ENCODE measurements at places on chromosomes 2 and 18.

DNA sequence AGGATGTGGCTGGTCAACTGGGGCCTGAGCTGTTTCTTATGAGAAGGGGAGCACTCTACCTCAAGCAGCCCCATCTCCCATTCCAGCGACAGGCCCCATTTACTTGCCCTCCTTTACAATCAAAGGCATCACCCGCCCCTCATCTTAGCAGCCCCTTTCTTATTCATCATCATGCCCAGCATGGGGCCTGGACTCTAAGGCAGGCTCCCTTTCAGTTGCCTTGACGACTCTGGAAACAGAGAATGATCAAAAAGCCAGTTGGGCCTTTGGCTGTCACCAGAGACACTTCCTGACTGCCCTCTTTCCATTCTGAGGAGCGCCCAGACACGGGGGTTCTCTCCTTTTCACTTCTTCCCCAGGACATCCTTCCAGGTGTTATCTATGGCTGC, 11.2 kb downstream of the CELF4 start:
- DNase-seq = no peak

DNA sequence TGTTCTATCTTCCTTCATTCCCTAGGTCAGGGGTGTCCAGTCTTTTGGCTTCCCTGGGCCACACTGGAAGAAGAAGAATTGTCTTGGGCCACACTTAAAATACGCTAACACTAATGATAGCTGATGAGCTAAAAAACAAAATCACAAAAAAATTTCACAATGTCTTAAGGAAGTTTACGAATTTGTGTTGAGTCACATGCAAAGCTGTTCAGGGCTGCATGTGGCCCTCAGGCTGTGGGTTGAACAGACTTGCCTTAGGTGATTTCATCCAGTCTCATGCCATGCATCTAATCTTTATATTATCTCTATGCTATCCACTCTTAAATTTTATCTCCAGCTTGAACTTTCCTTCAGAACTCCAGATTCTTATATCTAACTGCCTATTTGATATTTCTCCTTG, 80.1 kb downstream of the CCDC85A start:
- no peak for DNase-seq

- no peak for DNase-seq
Observed at GRCh38 chr2:46410273-46411244, 68.8 kb upstream of the TMEM247 start.

GRCh38 chr2:27073782-27074181, 2.3 kb upstream of the OST4 start:
- no peak for DNase-seq

- DNase-seq = no peak
Observed at GRCh38 chr2:241896746-241897201, 27.2 kb downstream of the RTP5 start.

DNA sequence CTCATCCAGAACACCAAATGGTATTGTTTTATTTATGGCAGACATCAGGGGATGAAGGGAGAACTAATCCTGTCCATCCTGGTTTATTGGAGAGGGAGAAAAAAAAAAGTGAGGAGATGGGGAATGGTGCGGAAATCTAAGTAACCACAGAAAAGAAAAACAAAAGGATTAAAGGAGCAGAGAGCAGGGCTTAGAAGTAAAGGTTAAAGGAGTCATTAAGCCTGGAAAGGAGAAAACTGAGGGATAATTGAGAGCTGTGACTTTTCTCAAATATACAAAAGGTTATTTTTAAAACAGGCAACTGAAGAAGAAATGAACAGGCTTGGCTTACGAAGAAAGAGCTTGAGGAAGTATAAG, 127.2 kb upstream of the PPP1CB start:
- no peak for DNase-seq

GRCh38 chr2:196338440-196338839, 167.1 kb upstream of the STK17B start:
- DNase-seq = no peak

- DNase-seq = no peak
Observed at GRCh38 chr2:233178994-233179847, 72.3 kb upstream of the ATG16L1 start.

DNA sequence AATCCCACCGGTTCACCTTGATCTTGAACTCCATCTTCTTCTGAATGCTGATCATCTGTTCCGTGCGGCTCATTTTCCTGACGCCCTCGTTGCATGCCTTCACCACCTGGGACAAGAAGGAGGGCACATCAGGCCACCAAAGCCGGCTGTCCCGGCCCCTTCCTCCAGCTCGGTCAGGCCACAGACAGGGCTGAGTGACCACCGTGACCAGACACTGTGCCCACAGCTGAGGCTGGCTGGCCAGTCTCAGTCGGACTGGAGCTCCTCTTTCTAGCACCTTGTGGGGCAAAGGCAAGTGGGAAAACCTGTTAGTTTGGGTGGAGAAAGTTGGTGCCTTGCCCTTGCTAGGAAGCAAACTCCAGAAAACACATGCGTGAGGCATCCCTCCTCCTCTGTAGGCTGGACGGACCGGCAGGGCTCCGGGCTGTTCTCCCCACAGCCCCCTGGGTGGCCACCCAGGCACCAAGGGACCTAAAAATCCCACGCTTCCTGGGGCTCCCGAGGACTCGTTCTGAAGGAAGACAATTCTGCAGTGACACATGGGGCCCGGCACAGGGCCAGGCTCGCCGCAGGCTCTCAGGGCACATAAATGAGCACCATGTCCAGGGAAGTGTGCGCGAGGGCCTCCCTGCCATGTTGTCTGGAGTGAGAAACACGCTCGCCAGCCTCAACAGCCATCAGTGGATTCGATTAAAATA, 15.3 kb downstream of the SNORC start:
- DNase-seq = no peak

DNA sequence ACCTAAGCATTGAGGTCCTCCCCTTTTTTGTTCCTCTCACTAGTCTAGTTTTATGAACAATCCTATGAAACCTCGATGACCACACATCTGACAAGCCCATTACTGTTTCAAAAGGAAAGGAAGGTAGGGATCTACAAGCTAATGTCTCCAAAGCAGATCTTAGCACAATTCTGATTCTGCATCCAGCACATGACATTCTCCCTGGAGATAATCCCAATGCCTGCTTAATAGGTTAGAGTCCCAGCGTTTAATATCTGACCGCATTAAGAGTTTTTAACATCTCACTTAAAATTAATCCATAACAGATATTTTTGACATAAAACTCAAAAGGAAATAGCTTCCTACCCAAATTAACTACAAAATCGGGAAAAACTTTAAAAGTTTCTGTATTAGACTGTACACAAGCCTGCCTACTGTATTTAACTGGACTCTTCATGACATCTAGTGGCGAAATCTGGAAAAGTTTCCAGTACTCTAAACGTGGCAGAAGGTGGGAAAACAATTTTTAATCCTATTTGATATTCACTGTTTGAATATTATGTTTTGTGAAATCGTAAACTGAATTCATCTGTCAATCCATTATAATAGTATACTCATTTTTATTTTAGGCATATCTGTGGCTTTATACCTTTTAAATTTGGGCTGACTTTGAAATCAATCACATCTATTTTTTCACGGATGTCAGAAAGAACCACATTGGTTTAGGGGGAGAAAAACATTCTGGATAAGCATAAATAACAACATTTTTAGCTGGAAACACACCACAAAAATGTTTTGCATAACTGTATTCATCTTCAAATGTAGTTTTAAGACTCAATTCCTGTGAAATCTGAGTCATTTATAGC, 62.4 kb downstream of the TXNL1 start:
- DNase-seq = peak; percentile 82

DNA sequence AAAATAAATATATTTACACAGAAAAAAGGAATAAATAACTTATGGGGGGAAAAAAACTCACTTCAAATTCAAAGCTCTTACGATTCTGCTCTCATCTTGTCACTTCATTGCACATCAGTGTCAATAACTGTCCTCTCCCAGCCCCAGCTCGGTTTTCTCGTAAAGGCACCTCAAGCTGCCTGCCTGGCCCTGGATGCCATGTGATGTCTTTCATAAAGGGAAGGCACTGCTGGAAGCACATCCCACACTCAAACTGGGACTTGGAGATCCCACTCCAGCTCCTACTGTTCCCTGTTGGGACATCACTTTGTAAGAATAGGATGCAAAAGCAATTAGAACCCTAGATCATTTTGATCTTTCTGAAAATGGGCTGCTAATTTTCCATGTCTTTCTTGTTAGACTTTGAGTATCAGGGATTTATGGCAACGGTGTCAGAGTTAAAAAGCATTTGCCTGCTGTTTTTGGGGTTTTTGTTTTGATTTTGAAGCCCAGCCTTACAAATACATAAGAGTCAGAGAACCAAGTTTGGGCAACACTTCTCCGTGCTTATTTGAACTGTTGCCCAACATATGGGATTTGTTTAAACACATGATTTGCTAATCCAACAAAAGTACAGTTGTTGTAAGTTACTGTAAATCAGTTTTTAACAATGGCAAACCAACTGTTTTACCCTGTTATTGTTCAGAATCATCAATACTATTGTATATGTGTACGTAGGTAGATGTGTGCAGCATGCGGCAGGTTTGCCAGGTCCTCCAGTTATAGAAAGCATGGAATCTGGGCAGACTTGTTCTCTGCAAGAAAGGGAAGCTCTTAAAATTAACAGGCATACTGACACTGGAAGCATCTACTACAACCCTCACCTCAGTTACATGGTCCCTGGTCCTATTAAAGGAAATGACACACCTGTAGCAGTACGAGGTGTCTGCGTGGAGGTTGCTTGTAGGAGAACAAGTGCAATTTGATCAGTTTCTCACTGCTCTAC, 20.6 kb downstream of the SERTAD2 start:
- no peak for DNase-seq

DNA sequence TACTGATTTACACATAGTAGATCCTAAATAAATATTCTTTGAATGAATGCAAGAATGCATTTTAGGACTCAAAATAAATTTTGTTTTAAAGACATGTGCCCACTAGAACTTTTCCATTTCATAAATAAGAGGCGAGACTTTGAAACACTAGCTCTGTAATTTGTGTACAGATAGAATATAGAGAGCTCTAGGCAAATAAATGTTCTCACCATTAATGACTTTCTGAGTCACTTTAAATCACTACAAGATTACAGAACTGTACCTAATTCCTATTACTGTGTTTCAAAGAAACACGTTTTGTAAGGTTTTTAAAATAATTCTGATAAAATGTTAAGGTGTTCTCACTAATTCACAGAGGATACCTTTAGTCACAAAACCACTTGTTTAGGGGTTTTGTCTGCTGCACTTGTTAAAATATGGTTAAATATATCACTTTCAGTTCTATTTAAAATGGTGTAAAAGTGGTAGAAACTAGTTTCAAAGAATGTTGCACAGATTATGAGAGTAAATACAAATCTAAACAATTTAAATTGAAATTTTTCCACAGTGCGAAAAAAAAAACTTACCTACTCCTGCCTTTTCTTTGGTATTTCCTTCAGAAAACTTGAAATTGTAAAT, 158.7 kb upstream of the ZC3H15 start:
- no peak for DNase-seq

DNA sequence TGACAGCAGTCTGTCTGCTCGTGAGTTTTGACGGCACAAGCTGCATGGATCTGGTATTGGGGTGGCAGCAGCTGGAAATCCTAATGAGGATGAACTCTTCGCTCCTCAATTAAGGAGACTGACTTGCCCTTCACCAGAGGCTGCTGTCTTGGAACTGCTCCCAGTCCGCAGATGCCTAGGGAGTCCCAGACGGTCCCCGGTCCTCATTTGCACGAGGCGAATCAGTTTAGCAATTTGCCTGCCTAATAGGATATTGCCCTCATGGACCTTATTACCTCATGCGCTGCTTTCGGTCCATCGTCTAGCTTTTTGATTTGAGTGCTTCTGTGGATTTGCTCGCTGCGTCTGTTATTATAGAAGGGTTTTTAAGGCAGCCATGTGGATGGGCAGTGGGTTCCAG, 40.6 kb downstream of the ASAP2 start:
- no peak for DNase-seq

GRCh38 chr2:39685126-39685525, 19.4 kb downstream of the TMEM178A start:
- DNase-seq = no peak

- DNase-seq = no peak
Observed at GRCh38 chr2:118148809-118149208, 60.5 kb downstream of the INSIG2 start.

DNA sequence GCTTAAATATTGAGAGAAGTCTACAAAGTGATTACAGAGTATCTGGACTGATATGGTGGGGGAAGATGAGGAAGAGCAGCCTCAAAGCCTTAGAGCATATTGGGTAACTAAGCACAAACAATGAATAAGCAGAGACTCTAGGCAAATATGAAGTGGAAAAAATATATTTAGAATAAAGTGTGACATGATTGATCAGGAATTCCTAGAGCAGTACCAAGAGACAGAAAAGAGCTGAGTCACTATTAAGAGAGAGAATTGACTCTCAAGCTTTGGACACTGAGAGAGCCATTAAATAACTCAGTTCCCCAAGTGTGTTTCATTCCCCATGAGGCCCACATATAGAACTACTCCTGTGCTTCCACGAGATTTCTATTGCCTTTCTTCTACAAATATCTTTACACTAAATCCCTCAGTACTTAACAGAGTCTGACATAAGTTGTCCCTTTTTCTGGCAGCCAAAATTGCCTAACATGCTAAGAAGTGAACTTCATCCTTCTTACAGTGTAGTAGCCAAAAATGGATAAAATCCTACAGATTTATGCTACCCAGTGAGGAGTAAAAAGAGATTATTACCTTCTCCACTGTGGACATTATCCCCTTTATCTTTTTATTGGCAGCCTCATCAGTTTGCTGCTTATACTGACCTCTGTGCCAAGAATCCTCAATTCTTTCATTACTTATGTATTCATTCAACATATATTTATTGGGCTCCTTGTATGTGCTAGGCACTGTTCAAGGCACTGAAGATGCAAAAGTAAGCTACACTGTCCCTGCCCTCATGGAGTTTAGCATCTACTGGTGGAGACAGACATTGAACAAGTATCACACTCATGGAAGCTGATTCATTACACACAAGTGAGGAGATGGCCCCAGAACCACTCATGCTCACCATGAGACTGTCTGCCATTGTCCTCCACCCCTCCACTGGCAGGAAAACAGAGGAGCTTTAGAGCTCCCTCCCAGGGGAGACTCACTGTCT, 45.4 kb downstream of the SLC40A1 start:
- DNase-seq = no peak

DNA sequence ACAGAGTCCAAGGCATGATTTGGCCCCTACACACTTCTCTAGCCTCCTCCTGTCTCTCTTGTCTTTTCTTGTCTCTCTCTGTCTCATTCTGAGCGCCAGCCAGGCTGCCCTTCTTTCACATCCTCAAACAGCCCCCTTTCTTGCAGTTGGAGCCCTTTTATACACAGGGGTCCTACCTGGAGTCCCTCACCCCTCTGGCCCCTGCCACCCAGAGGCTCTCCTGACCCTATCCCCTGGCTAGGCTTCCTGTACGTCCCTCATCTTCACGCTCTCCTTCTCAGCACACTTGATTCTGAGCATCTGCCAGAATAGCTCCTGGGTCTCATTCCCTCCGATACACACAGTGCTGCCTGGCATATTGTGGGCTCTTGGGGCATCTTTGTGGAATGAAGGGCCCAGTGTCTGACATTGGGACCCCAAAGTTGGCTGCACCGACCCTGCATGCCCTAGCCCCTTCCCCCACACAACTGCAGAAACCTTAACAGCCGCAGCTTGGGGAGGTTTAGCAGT, 261.9 kb downstream of the DYSF start:
- DNase-seq = no peak

- no peak for DNase-seq
Observed at GRCh38 chr18:45617284-45617683, 2.0 kb downstream of the SLC14A2 start.

GRCh38 chr2:86476092-86476491, 34.9 kb downstream of the KDM3A start:
- DNase-seq = no peak

GRCh38 chr2:222706616-222707015, 35.2 kb downstream of the MOGAT1 start:
- DNase-seq = no peak

GRCh38 chr2:146652311-146652710, 1192.5 kb upstream of the ACVR2A start:
- DNase-seq = no peak
